ENCODE measurements at places on chromosomes 3 and 15. TPM values are rescaled to one million over a fixed set of nuclear protein-coding genes. Genes with fewer than 3 reads are reported as not detected.

GOLGA8T gene
- polyA plus RNA-seq, result not detected

CNTN6 gene
- polyA plus RNA-seq, result 0.59 TPM

PTPN23 gene
- 28.3 TPM for polyA plus RNA-seq

DNA sequence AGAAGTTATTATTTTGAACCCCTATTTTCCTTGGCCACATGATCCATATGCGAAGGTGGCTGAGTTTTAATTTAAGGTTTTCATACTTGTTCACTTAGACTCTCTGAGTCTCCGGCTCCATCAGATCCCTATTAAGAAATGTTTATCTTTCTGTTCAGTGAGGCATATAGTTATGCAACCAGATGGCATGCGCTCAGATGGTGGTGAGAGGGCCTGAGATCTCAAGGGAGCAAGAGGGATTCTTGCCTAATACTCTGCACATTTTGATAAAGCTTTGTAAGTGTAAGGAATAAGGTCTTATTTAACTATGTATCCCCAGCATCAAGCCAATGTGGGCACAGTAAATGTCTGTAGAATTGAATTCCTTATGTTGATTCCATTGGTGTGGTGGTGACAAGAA, 78.9 kb upstream of the DPH6 start:
- no peak for DNase-seq

DNA sequence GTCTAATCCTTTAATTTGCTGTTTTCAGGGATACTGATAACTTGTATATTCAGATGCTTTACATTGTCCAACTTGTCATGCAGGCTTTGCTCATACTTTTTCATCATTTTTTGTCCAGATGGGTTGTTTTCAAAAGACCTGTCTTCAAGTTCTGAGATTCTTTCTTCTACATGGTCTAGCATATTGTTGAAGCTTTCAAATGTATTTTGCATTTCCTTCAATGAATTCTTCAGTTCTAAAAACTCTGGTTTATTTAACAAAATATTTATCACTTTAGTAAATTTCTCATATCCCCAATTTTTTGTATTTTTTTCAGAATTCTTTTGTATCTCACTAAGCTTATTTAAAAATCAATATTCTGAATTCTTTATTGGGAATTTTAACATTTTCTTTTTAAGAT, 388.3 kb upstream of the IL12A start:
- no peak for DNase-seq

TRMT10C gene
- 18.0 TPM for polyA plus RNA-seq

CISH gene
- polyA plus RNA-seq, result 16.5 TPM

ANKRD63 gene
- polyA plus RNA-seq, result 0.40 TPM

DNA sequence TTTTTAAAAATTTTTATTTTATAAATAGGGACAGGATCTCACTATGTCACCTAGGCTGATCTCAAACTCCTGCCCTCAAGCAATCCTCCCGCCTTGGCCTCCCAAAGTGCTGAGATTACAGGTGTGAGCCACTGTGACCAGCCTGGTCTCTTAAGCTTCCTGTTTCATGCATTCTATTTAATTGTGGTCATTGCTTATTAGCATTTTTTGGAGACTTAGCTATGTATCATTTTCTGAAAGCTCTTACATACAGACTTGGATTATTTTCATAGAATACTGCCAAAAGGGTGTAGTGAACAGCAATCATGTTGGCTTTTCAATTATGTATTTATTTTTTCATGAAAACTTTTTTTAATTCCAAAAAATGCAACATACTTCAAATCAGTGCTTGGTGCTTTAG, 51.5 kb upstream of the DCUN1D1 start:
- no peak for DNase-seq

- DNase-seq, result no peak
Measured at GRCh38 chr3:183438735-183439134, 10.3 kb upstream of the MCF2L2 start.

GRCh38 chr3:10281951-10282350, 10.8 kb downstream of the GHRL start:
- DNase-seq, result no peak

All from hindlimb muscle (tissue), 1 donor.